ENCODE measurements at places on chromosomes 2 and 18.
A peak's percentile ranks its signal among the peaks of the same experiment; 100 is the strongest.

GRCh38 chr18:26477828-26478466 lies 70.4 kb downstream of the KCTD1 start:
- DNase-seq = no peak

GRCh38 chr2:153100151-153100550 lies 378.4 kb downstream of the RPRM start:
- no peak for DNase-seq

GRCh38 chr2:88500691-88501090 lies 48.2 kb upstream of the FOXI3 start:
- no peak for DNase-seq

GRCh38 chr2:43293744-43294695 lies 67.6 kb upstream of the ZFP36L2 start:
- DNase-seq = peak; percentile 2

- no peak for DNase-seq
Observed at GRCh38 chr18:10245031-10245845, 209.2 kb upstream of the APCDD1 start.

DNA sequence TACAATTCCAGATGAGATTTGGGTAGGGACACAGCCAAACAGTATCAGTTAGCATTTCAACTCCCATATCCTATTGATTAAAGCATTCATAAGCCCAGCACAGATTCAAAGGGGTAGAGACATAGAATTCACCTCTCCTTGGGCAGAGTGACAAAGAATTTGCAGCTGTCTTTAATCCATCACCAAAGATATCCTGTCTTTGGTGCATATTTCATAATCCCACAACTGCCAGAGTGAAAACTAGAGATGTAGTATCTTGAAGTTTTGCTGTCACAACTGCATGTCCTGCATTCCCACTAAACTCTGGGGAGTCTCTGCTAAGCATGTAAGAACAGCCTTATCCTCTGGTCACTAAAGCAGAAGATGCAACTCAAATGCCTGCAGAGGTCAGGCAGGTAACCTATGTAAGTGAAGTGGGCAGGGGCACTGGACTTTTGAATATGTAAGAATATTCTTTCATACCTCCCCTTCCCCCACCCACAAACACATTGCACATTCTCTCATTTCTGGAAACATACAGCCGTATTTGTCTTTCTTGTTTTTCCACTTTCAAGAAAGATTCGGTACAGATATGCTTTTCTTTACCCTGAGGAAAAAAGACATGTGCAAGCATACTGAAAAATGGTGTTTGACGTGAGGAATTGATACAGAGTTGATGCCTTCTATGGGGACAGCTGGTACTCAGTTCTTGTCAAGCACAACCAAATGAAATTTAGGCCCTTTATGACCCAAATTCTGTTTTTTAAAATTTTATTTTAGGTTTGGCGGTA lies 283.1 kb downstream of the SP3 start:
- DNase-seq = no peak

GRCh38 chr18:46705521-46705920 lies 48.5 kb upstream of the LOXHD1 start:
- DNase-seq = no peak

DNA sequence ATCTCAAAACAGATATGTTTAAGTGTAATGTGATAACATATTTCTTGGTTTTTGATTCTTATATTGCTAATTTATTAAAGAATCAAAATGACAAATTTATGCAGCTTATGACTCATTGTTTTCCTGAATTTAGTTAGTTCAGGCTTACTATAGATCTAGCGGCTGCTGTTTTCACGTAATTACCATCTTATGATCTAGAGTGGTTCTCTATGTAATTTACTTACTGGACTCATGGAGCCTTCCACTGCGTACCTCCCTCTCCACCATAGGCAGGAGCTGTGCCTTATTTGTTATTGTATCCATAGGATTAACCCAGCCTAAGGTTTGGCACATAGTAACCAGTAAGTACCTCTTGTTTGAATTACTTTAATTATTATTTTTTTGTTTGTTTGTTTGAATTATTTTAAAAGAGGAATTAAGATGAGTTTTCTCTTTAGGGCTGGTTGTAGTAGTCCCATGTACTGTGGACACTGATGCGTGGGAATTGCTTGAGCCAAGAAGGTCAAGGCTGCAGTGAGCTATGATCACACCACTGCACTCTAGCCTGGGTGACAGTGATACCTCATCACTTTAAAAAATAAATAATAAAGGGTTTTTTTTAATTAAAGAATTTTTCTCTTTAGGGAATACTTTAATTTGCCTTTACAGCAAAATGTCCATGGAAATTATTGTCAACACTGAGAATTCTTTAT lies 165.5 kb downstream of the PHLPP1 start:
- DNase-seq = no peak

GRCh38 chr2:182069908-182070307 lies 84.3 kb downstream of the PPP1R1C start:
- no peak for DNase-seq

Data from stimulated activated CD4-positive, alpha-beta T cell treated with anti-CD3 and anti-CD28 coated beads, Interleukin-1b, Interleukin-23, amount 100 ng/mL, for 1 hour (primary cell).